ENCODE measurements at places on chromosomes 6 and 20. TPM values are rescaled to one million over a fixed set of nuclear protein-coding genes. Genes with fewer than 3 reads are reported as not detected.

CCDC170 gene
- 5.4 TPM for total RNA-seq

DNA sequence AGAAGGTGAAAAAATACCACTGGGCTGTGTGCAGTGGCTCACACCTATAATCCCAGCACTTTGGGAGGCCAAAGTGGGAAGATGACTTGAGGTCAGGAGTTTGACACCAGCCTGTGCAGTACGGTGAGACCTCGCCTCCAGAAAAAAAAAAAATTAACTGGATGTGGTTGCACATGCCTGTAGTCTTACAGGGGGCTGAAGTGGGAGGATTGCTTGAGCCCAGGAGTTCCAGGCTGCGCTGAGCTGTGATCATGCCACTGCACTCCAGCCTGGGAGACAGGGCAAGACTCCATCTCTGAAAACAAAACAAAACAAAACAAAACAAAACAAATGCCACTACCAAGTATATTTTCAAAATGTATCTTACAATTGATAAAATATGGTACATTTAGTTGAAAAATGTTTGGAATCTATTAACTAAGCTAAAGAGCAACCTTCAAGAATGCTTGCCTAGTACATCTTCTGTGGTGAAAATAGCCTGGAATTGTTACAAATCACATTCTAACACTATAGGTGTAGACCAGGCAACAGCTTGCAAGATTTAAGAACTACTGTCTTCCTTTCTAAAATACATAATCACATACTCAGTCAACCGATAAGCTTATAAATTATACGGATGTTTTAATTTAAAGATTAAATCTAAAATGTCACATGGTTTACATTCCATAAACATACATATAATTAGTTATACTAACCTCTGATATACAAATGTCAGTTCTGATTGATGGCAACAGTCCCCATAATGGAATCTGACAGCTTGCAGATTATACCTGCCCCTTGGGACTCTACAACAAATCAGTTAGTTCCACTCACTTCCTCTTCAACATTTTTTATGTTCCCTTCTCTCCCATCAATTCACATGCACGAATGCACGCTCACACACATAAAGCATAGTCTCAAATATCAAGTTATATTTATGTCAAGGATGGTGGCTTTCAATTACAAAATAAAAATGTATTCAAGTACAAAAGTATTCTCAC, 150.8 kb downstream of the ASCC3 start:
- no peak overlapping the region for H3K27ac ChIP-seq
- DNase-seq = no peak
- H3K4me1 ChIP-seq = no peaks in the 10 kb centered on the region
- H3K27me3 ChIP-seq = no peaks in the 10 kb centered on the region
- H3K36me3 ChIP-seq = no peaks in the 10 kb centered on the region
- no peak overlapping the region for H3K4me3 ChIP-seq

GRCh38 chr6:1201547-1202200, 110.2 kb upstream of the FOXQ1 start:
- H3K27ac ChIP-seq = no peak overlapping the region
- no peaks in the 10 kb centered on the region for H3K36me3 ChIP-seq
- DNase-seq = no peak
- no peaks in the 10 kb centered on the region for H3K27me3 ChIP-seq
- H3K4me3 ChIP-seq = no peak overlapping the region

DNA sequence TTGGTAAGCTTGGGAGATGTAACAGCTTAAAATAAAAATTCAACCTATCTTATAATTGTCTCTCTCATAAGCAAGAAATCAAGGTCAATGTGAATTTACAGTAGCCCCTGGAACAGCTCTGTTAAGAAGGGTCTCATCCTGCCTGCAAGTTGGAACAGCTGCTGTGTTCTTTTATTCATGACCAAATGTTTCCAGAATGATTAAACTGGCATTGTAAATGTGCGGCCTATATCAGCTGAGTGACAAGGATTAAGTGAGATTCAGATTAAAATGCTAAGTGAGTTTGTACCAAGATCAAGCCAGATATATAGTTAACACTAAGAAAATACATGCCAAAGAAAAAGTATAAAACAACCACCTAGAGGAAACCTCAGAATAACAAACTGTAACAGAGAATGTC, 45.3 kb upstream of the NRSN1 start:
- no peaks in the 10 kb centered on the region for H3K4me1 ChIP-seq
- H3K4me3 ChIP-seq = no peak overlapping the region
- no peak overlapping the region for H3K27ac ChIP-seq
- H3K27me3 ChIP-seq = no peaks in the 10 kb centered on the region
- no peaks in the 10 kb centered on the region for H3K36me3 ChIP-seq

APOM gene
- total RNA-seq = 0.96 TPM

GRCh38 chr6:169420912-169421543, 167.4 kb upstream of the THBS2 start:
- no peak for DNase-seq
- no peak overlapping the region for H3K27ac ChIP-seq
- H3K4me3 ChIP-seq = no peak overlapping the region
- H3K4me1 ChIP-seq = no peaks in the 10 kb centered on the region
- no peaks in the 10 kb centered on the region for H3K27me3 ChIP-seq
- H3K36me3 ChIP-seq = no peaks in the 10 kb centered on the region

- H3K27me3 ChIP-seq = no peaks in the 10 kb centered on the region
- DNase-seq = no peak
- no peaks in the 10 kb centered on the region for H3K4me1 ChIP-seq
- no peak overlapping the region for H3K27ac ChIP-seq
Measured at GRCh38 chr6:170442596-170442995, 110.5 kb downstream of the PSMB1 start.

GSTA5 gene
- not detected for total RNA-seq

GRCh38 chr20:1341561-1342265, 12.8 kb upstream of the SDCBP2 start:
- H3K4me1 ChIP-seq = no peaks in the 10 kb centered on the region
- H3K27ac ChIP-seq = no peak overlapping the region
- no peaks in the 10 kb centered on the region for H3K36me3 ChIP-seq

DNA sequence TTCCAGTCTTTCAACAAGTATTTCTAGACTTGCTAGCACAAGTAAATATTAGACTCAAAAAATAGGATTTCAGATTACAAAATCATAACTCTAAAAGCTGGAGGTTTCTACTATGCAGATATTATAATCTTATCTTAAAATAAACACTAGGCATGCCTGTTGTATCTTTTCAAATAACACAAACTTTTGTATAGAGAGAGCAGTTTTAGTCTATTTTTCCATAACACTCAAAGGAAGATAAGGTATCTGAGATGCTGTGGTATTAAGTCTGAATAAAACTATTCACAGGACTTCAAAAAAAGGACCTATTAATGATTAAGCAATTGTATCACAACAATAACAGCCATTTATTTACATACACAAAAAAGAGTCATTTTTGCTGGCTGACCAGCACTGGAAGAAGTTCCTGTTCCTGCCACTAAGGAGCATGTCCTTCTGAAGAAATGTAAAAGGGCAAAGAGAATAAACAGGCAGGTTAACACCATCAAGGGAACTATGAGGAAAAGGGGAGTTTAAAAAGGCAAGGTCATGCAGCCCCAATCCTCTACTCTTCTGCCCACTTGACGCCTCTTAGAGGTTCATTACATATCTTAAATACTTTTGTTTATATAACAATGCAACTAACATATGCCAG, 39.4 kb downstream of the REPS1 start:
- no peak overlapping the region for H3K27ac ChIP-seq
- H3K36me3 ChIP-seq = no peaks in the 10 kb centered on the region
- no peak overlapping the region for H3K4me3 ChIP-seq

GRCh38 chr20:3621111-3621510, 42.1 kb downstream of the GFRA4 start:
- no peak overlapping the region for H3K4me3 ChIP-seq
- DNase-seq = no peak
- H3K36me3 ChIP-seq = peaks cover 5% of the 10 kb centered on the region
- no peaks in the 10 kb centered on the region for H3K27me3 ChIP-seq
- no peak overlapping the region for H3K27ac ChIP-seq
- no peaks in the 10 kb centered on the region for H3K4me1 ChIP-seq

GTSF1L gene
- not detected for total RNA-seq

MCHR2 gene
- not detected for total RNA-seq

ADGRF1 gene
- not detected for total RNA-seq

GRCh38 chr6:6676910-6677441, 88.5 kb downstream of the LY86 start:
- no peaks in the 10 kb centered on the region for H3K27me3 ChIP-seq
- H3K4me3 ChIP-seq = no peak overlapping the region
- H3K4me1 ChIP-seq = no peaks in the 10 kb centered on the region
- DNase-seq = peak; percentile 84
- H3K36me3 ChIP-seq = no peaks in the 10 kb centered on the region

DNA sequence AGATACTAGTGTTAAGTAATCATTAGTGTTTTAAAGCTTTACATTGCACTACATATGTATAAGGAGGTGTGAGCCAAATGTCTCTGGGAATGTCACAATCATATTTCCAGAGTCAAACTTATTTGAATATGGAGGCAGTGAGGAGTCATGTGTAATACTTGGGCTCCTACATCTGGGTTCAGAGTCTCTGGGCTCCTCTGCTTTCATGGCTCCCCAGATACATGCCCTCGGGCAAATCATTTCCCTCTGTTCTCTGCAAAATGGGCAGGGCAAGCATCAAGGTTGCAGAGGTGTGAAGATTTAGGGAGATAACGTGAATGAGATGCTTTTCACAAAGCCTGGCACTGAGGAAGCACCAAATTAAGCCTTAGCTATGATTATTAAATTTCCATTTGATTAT, 138.3 kb upstream of the SGK1 start:
- no peaks in the 10 kb centered on the region for H3K27me3 ChIP-seq
- H3K36me3 ChIP-seq = no peaks in the 10 kb centered on the region
- H3K4me3 ChIP-seq = no peak overlapping the region

- H3K27me3 ChIP-seq = no peaks in the 10 kb centered on the region
- no peaks in the 10 kb centered on the region for H3K4me1 ChIP-seq
- no peaks in the 10 kb centered on the region for H3K36me3 ChIP-seq
- no peak overlapping the region for H3K4me3 ChIP-seq
Measured at GRCh38 chr6:33718713-33719112, 7.2 kb upstream of the UQCC2 start.

Data from aorta (tissue), 5 donors.